Stimulated activated CD4-positive, alpha-beta T cell treated with anti-CD3 and anti-CD28 coated beads, Interleukin-2, amount 100 ng/mL, for 24 hours (primary cell): ENCODE measurements at places on chromosomes 12 and 14.

DNA sequence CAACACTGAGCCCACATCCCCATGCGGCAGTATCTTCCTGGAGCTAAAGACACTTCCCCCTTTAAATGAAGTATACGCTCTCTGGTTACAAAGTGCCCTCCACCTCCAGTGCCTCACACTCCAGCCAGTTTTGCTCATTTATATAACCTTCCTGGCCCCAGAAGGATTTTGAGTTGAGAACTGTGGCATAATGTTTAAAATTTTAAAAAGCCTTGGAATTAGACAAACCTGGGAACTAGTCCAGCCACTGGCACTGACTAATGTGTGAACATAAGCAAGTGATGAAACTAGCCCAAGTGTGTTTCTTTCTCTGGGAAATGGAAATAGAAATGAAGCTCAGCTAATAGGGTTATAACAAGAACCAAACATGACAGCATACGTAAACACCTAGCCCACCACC, 723.7 kb upstream of the USP15 start:
- DNase-seq = no peak

- DNase-seq = no peak
These were observed 10.9 kb downstream of the HIF1A start for GRCh38 chr14:61706096-61706690.

GRCh38 chr12:2354151-2354991, 301.6 kb downstream of the CACNA1C start:
- no peak for DNase-seq

DNA sequence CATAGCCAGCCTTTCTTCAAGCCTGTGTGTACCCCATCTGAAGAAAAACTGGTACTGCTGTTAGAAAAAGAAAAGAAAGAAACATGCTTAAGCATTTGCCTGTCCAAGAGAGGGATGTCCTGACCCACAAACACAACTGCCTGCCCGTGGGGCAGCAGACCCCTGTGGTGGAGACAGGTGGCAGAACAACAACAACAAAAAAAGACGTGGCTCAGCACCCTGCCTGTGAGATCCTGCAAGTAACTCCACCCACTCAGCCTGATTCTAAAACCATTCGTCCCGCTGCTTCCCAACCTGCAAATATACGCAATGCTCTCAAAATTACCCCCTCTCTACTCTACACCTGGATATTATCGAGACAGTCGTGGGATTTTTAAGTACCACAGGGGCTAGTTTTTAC, 64.9 kb upstream of the ZDHHC17 start:
- DNase-seq = no peak

GRCh38 chr12:92539110-92539749, 163.6 kb upstream of the PLEKHG7 start:
- DNase-seq = no peak

GRCh38 chr12:7750350-7750749, 3.2 kb upstream of the CLEC4C start:
- no peak for DNase-seq

DNA sequence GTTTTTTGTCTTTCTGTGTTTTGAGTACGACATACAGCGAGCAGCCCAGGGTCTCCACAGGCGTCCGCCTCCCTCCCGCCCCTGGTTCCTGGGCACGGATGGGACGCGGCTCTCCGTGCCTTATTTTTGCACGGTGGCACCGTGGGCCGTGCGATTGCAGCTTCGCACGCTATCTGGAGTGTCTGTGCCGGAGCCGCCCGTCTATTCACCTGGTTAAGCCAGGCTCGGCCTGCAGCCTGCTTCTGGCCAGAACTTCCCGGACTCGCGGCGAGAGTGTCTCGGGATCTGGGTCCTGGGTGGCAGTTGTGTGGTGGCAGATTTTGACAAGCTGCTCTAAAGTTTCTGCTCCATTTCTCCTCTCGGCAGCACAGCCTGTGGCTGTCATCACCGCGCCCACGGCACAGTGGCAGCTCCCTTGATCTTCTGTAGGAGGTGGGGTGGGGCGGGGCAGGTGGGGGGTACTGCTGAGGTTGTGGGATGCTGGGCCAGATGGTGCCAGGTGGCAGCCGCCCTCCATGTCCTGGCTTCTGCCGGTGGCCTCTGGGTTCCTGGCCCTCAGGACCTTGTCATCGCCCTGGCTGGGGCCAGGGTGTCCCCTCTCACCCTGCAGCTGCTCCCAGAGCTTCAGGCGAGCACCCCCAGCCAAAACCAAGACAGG, 2.9 kb downstream of the MMP17 start:
- DNase-seq = peak; percentile 44

- DNase-seq = no peak
These were observed 57.5 kb downstream of the KIF26A start for GRCh38 chr14:104195878-104196277.

GRCh38 chr14:64637735-64638473, 66.3 kb upstream of the PLEKHG3 start:
- DNase-seq = no peak

GRCh38 chr12:111256629-111257434, 112.1 kb downstream of the PHETA1 start:
- DNase-seq = no peak

DNA sequence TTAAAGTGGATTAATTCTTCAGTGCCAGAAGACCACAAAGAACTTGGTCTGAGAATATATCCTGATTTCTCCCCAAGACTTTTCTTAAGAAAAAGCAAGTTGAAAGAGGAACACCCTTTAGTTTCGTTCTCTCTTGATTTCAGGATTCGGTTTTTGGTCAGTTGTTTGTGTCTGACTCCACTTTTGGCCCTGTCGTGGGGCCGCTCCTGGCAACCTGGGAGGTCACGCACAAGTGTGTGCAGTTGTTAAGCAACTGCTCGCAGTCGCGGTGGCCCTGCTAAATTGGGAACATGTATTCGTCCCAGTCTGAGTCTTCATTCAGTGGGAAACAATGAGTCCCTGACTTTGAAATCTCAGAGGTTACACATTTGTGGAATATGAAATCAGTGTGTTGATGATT, 68.7 kb downstream of the RGS6 start:
- no peak for DNase-seq

GRCh38 chr12:6821591-6822425, at the start of gene GPR162:
GPR162 (plus strand) TSS chr12:6821821; CDS start chr12:6823899, 2,078 bp downstream.
- no peak for DNase-seq

DNA sequence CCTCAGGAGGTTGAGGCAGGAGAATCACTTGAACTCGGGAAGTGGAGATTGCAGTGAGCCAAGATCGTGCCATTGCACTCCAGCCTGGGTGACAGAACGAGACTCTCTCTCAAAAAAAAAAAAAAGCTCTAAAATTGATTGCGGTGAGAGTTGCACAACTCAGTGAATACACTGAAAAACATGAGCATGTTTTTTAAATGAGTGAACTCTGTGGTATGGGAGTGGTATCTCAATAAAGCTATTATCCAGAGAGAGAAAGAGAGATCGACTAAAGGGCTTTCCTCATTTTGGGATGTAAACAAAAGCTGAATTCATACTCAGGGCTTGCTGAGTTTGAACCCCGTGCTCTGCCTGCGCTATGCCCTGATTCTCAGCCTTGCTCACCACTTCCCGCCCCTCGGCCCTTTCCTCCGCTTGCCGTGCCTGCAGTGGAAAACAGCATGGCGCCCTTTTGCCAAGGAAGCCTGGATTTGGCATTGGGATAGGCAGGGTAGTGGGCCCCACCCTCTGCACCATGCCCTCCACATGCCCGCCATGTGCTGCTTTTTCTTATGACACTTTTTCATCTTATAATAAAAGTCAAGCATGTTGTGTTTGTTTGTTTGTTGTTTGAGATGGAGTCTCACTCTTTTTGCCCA, 102.5 kb downstream of the LGMN start:
- no peak for DNase-seq

DNA sequence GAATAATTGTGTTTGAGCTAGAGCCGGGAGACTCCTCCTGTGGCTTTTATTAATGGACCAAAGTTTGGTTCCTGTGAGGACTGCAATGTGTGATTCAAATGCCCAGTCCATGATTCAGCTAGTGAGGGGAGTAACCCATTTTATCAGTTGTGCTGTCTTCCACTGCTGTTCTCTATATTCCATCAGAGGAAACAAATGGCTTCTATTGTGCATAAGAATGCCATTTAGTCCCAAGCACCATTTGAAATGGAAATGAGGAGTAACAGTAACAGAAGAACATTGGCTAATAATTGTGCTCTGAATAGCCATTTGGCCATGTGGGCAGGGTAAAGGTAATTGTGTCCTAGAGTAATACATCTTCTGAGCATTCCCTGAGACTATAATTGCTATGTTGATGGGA, 642.7 kb downstream of the DIO2 start:
- no peak for DNase-seq

- DNase-seq = no peak
These were observed 43.3 kb downstream of the EFCAB11 start for GRCh38 chr14:89911010-89911919.

DNA sequence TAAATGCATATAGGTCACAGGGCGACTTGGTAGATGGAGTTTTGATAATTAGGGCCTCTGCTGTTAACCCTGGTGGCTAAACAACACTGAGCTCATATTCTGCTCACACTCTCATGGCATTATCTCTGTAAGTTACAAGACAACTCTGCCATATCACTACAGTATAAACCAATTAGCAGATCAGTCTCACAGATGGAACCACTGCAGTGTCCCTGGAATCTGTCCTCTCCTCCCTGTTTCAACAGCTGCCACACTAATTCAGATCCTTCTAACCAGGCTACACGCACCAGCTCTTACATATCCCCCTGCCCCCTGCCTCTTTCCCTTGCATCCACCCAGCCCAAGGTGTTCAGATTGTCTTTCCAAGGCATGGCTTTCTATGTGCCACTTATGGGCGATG, 161.0 kb upstream of the RMST start:
- DNase-seq = no peak

DNA sequence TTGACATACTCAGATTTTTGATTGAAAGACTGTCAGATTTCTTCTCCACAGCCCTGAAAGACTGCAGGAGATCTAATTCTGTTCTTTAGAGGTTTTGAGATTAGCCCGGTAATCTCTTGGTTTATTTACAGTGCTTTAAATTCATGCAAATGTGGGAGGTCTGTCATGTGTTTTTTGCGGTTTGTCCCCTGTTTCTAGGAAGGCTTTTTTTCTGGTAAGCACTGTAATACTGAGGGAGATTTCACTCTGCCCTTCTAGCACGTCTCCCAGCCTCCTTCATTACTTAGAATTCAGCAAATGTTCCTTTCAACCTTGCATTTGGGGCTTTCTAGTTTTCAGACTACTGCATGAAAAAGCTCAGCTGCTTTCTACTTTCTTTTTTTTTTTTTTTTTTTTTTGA, 31.1 kb downstream of the GPHN start:
- no peak for DNase-seq

GRCh38 chr12:130609966-130610365, 106.1 kb downstream of the RIMBP2 start:
- DNase-seq = no peak

DNA sequence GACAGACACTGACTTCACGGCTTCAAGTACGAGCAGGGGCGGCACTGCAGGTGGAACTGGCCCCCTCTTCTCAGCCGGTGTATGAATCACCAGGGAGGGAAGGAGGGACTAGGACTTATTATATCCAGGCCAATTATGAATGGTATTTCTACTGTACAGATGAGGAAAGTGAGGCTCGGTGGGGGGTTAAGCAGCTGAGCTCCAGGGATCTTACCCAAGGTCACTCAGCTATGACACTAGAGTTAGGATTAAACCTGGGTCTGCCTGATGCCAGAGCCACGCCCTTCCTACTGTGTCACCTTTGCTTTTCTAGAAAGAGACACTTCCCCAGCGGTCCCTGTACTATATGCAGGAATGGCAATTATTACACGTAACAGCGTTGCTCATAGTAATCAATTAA, 42.2 kb upstream of the NRXN3 start:
- DNase-seq = no peak

DNA sequence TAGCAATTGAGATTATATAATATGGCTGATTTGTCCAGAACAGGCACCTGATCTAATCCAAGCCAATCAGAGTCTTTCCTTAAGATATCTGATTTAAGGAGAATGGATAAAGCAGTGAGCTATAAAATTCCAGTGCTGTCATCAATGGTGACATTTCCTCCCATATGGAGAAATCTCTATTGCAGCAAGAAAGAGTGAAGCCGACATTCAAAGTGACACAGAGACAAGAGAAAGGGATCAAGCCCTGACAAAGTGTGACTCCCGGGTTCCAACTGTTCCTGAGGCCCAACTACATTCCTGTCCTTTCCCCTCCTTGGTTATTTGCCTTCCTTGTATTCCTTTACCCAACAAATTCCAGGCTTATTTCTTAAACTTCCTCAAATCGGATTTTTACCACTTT, 430.0 kb upstream of the SOX5 start:
- DNase-seq = no peak
